SJSA1 (cell line): ENCODE measurements at places on chromosomes 13 and 19. TPM values are rescaled to one million over a fixed set of nuclear protein-coding genes. Genes with fewer than 3 reads are reported as not detected.

ATP7B gene
- 2.2 and 3.5 TPM in 2 replicates for total RNA-seq

DNA sequence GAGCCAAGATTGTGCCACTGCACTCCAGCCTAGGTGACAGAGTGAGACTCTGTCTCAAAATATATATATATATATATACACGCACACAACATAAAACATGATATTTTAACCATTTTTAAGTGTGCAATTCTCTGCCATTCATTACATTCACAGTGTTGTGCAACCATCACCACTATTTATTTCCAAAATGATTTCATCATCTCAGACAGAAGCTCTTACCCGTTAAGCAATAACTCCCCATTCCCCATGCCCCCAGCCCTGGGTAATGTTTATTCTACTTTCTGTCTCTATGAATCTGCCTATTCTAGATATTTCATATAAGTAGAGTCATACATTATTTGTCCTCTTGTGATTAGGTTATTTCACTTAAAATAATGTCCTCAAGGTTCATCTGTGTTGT is 20.3 kb downstream of the WDR88 start:
- H3K4me3 ChIP-seq: no peak overlapping the region
- DNase-seq: no peak
- H3K36me3 ChIP-seq: no peaks in the 10 kb centered on the region
- H3K4me1 ChIP-seq: no peaks in the 10 kb centered on the region

KLK10 gene
- total RNA-seq: not detected in 2 replicates

TMEM59L gene
- total RNA-seq: not detected in 2 replicates

GRCh38 chr19:5832061-5832460 is 7.4 kb downstream of the FUT6 start:
- no peak overlapping the region for H3K4me3 ChIP-seq
- H3K36me3 ChIP-seq: no peaks in the 10 kb centered on the region
- H3K27me3 ChIP-seq: no peaks in the 10 kb centered on the region

PLPP2 gene
- 7.3 and 18.5 TPM in 2 replicates for total RNA-seq

TEKTIP1 gene
- total RNA-seq: 0.26 TPM in 1 of 2 replicates, not detected in the other

GRCh38 chr19:13430790-13431582 is 75.3 kb downstream of the CACNA1A start:
- H3K27ac ChIP-seq: no peak overlapping the region
- H3K4me3 ChIP-seq: no peak overlapping the region
- H3K27me3 ChIP-seq: no peaks in the 10 kb centered on the region
- peak; percentile 14 for DNase-seq
- H3K36me3 ChIP-seq: no peaks in the 10 kb centered on the region
- H3K4me1 ChIP-seq: no peaks in the 10 kb centered on the region

DNA sequence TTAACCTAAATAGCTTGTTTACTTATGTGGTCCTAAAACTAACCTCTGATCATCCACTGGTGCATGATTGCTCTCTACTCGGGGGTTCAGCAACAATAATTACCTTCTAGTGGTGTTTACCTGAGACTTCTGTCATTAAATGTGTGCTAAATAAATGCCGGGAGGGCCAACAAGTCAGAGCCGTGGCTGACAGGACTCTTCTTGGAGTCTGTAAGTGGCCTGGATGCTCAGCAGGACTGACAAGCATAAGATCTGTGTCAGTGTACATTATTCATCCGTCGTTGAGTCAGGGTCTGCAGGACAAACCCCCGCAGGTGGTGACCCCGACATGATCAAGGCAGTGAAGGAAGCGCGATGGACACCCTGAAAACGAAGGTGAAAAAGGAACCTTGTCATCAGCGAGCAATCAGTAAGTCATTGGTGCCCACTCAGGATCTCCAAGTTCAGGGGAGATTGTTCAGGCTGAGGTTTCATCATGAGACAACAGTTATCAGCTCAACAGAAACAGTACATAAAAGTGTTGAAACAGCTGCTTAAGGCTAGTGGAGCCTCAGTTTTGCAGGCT is 1466.9 kb downstream of the UQCRFS1 start:
- DNase-seq: peak; percentile 24
- H3K36me3 ChIP-seq: no peaks in the 10 kb centered on the region
- H3K27ac ChIP-seq: peak overlapping the region; percentile 28; the same call in 1 of the 2 replicates
- H3K27me3 ChIP-seq: no peaks in the 10 kb centered on the region
- peaks cover 32% of the 10 kb centered on the region for H3K4me1 ChIP-seq

DNA sequence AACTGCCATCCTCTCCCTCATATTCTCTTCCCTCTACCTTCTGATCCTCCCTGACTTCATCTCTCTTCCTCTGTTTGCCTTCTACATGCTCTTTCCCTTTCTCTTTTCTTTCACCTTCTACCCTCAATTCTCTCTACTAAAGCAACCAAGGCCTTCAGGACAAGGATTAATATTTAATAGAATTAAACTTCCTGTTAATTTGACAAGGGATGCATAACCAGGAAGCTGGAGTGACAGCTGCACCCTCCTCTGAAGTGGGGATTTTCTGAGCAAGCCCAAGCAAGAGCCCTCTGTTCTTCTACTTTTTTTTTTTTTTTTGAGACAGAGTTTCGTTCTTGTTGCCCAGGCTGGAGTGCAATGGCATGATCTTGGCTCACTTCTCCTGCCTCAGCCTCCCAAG is 63.4 kb upstream of the MED4 start:
- no peak overlapping the region for H3K4me3 ChIP-seq
- H3K27ac ChIP-seq: no peak overlapping the region
- peaks cover 33% of the 10 kb centered on the region for H3K4me1 ChIP-seq
- no peaks in the 10 kb centered on the region for H3K36me3 ChIP-seq
- DNase-seq: no peak

DNA sequence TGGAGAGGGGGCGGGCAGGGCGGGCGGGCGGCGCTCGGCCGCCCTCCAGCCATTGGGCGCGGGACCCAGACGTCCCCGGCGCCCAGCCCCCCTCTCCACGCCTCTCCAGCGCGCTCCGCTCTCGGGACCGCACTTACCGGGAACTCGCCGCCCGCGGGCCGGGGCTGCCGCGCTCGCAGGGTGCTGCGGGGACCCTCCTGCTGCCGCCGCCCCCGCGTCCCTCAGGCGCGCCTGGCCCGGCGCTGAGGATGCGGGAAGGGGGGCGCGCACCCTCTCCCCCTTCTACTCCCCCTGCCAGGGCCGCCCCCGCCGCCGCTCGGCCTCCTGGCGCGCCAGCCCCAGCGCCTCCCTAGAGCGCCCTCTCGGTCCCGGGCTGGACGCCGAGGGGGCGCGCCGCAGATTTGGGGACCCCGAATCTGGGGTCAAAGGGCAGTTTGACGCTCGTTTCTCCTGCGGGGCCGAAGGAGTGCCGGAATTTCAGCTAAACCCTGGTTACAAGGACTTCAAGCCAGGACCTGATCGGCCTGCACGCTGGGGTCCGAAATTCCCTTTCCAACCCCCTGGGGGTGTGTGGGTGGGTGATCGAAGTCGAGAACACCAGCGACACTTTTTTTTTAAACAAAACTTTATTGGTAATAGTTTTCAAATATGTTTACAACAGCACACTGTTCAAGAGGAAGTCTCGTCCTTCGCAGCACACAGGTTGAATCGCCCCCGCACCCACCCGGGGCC is 696 bp upstream of the SAMD1 start:
- peak overlapping the region; percentile 83 for H3K4me3 ChIP-seq
- H3K4me1 ChIP-seq: peaks cover 13% of the 10 kb centered on the region
- no peaks in the 10 kb centered on the region for H3K27me3 ChIP-seq
- DNase-seq: peak; percentile 57
- H3K36me3 ChIP-seq: peaks cover 26% of the 10 kb centered on the region
- peak overlapping the region; percentile 37; the same call in 1 of the 2 replicates for H3K27ac ChIP-seq

- peaks cover 52% of the 10 kb centered on the region for H3K36me3 ChIP-seq
- no peak overlapping the region for H3K4me3 ChIP-seq
- H3K27me3 ChIP-seq: no peaks in the 10 kb centered on the region
- no peak for DNase-seq
- H3K27ac ChIP-seq: no peak overlapping the region
- peaks cover 44% of the 10 kb centered on the region for H3K4me1 ChIP-seq
Measured at GRCh38 chr19:42246922-42247639, 4.7 kb upstream of the GSK3A start.

- no peak for DNase-seq
- no peak overlapping the region for H3K27ac ChIP-seq
- no peaks in the 10 kb centered on the region for H3K27me3 ChIP-seq
- no peaks in the 10 kb centered on the region for H3K36me3 ChIP-seq
- no peaks in the 10 kb centered on the region for H3K4me1 ChIP-seq
Measured at GRCh38 chr13:64289702-64290101, 2874.1 kb upstream of the PCDH20 start.

RFPL4A gene
- not detected in 2 replicates for total RNA-seq

DNA sequence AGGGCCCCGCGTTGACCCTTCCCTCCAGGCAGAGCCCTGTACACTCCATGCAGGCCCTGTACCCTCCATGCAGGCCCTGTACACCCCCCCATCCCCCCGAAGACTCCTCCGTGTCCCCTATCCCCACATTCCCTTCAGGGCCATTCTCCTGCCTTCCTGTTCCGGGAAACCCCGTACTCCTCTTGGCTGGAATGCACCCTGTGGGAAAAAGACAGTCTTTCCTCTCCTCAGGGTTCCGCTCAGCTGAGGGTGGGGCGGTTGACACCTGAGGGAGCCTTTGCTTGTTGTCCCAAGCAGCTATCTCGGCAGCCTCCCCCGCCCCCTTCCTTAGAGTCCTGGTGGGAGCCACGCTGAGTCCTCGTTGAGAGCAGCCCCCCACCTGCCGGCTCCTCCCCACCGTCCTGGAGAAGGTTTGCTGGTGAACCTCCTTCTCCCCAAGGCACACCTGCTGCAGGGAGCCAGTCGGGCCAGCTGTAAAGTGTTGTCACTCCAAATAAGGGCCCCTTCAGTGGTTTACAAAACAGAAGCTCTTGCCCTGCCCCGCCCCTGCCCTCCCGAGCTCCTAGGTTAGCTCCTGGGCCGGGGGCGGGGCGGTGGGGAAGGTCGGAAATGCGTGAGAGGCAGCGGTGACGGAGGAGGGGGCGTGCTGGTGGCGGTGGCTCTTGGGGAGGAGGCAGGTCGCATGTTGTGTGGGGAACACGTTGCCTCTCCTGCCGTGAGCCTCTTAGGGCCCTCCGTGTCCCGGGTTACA is 1.5 kb downstream of the GNA11 start:
- peaks cover 41% of the 10 kb centered on the region for H3K4me1 ChIP-seq
- H3K4me3 ChIP-seq: peak overlapping the region; percentile 96
- H3K27ac ChIP-seq: no peak overlapping the region

MIR17HG gene
- total RNA-seq: 1.6 and 3.0 TPM in 2 replicates

CCDC70 gene
- total RNA-seq: 0.34 and 0.58 TPM in 2 replicates

- no peak overlapping the region for H3K27ac ChIP-seq
- no peaks in the 10 kb centered on the region for H3K36me3 ChIP-seq
- no peak for DNase-seq
- H3K27me3 ChIP-seq: peaks cover 5% of the 10 kb centered on the region; the same call in 1 of the 2 replicates
- no peaks in the 10 kb centered on the region for H3K4me1 ChIP-seq
Measured at GRCh38 chr19:33890569-33890968, 93.9 kb downstream of the KCTD15 start.

FREM2 gene
- total RNA-seq: not detected in 2 replicates

MYH14 gene
- not detected in 2 replicates for total RNA-seq
